ENCODE measurements at places on chromosomes 2 and 18. TPM values are rescaled to one million over a fixed set of nuclear protein-coding genes. Genes with fewer than 3 reads are reported as not detected.

DNA sequence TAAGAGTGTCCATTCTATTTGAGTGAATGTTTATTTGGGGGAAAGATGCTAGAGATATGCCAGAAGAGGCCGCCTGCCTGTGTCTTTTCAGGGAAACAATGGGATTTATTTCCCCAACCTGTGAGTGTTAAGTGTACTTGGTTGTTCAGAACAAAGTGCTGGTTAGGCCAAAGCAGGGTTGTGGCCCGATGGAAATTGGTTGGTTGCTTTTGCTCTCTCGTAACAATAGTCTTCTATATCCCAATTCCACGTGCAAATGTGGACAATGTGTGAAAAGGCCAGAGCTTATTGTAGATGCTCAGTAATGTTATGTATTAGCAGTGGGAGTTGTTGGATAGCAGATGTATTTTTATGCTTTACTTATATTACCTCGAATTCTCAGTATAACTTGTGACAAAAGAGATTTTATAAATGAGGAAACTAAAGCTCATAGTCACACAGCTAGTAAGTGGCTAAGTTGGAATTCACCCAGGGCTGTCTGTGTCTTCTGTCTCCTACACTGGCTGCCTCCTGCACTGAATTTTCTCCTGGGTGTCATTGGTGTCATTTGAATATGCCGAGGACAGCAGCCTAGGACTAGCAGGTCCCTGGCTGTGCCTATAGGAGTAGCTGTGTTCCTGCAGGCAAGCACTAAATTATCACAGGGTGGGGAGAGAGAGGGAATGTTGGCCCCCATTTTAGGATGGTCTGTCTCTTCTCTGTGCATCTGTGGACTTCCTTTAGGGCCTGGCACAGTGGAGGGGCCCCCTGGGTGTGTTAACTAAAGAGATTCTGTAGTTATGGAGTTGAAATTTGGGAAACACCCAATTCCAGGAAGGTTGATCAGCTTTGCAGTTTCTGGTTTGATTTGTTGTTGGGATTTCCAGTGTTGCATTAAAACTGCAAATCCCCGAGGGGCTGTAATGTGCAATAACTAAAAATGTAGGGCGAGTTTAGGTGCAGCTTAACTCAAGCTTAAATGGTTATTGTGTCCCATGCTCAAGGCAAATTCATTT, 21.6 kb downstream of the GPD2 start:
- DNase-seq: no peak

- no peak for DNase-seq
These were observed 237.8 kb upstream of the THSD7B start for GRCh38 chr2:136527560-136527959.

DNA sequence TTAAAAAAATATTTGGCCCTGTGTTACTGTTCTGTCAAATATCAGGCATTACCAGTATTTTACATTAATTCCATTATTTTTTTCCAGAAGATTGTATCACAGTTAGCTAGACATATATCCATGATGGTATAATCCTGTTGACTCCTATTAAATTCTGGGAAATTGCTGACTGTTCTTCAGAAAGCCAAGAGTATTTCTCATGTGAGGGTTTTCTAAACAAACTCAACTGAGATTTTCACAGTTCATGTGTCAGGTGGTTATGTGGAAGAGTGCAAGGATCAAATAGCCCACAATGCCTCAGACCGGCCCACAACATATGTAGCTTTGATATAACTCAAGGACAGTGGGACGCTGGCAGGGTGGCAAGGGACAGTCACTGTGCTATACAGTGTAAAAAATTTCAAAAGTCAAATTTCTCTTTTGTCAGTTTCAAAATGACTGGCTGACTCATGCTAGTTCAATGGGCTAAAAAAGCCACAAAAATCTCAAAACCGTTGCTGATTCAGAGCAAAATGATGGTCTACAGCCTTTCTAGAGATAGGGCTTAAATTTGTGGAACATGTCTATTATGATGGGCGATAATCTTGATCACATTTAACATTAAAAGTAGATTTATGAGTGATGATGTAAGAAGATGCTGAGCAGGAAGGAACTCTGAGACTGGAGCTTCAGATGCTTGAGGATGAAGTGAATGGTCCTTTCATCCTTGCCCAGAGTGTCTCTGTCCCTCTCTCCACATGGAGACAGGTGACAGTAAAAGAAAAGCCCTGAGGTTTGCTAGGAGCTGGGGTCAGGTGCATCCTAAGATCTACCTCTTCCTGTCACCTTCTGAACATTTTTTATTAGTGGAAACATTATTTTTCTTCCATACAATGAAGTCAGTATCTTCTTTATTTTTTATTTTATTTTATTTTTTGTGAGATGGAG, 175.8 kb upstream of the PIEZO2 start:
- DNase-seq: no peak

DNA sequence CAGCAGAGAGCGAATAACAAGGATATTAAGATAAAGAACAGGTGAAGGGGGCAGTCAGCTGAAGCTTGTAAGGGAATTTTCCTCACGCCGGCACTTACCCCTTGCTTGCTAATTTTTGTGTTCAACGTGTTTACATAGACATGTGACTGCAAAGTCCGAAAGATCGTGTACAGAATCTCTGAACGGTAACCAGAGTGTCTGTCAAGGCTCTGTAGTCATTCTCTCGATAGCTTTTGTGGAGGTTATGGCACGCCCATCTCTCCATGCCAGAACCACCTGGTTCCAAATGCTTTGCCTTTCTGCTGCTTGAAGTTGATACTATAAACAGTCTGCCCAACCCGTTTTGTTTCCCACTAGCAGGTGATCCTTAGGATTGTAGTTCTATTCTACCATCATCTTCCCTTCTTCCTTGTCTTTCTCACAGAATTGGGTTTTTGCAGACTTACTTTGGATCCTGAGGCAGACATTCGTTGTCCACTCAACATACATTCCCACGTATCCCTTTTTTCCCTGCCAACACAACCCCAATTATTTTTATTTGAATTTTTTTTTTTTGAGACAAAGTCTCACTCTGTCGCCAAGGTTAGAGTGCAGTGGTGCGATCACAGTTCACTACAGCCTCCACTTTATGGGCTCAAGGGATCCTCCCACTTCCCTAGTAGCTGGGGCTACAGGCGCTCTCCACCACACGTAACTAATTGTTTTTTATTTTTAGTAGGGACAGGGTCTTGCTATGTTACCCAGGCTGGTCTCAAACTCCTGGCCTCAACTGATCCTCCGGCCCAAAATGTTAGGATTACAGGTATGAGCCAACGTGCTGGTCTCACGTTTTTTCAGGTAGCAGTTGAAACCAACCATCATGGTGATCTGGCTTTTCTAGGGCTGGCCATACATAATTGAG, 1.3 kb upstream of the USP34 start:
- DNase-seq: peak; percentile 34

- DNase-seq: no peak
These were observed 21.4 kb upstream of the MLPH start for GRCh38 chr2:237465515-237466148.

DNA sequence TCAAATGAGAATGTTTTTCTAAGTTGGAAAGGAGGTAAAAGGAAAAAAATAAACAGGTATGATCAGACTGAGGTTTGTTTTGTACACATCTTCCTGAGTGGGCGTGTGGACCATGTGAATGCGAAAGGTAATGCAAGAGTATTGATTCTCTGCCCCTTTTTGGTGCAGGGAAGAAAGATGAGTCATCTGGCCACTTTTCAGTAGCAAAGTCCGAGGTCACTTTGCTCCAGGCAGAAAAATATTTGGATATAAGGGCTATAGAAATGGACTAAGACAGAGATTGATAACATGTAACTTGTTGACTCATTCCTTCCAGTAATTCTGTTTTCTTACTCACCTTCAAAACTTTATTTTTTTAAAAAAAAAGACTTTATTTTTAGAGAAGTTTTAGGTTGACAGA, 130.5 kb downstream of the DSEL start:
- no peak for DNase-seq

The FBXO15 gene
- total RNA-seq: 0.14 TPM

DNA sequence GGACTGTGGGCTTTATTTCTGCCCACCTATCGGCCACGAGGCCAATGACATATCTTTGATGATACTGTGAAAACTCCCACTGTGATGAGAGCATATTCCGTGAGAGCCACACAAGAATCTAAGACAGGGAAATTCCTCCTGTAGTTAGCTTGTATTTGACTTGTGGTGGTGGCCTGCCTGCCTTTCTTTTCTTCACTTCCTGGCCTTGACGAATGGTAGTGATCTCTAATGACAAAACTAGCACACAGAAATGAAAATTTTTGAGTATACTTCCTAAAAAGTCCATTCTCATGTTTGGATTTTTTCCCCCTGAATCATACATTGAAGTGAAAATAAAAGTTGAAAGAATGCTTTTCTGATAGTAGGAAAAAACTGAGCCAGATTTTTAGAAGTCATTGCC, 94.4 kb downstream of the MGAT5 start:
- DNase-seq: no peak

DNA sequence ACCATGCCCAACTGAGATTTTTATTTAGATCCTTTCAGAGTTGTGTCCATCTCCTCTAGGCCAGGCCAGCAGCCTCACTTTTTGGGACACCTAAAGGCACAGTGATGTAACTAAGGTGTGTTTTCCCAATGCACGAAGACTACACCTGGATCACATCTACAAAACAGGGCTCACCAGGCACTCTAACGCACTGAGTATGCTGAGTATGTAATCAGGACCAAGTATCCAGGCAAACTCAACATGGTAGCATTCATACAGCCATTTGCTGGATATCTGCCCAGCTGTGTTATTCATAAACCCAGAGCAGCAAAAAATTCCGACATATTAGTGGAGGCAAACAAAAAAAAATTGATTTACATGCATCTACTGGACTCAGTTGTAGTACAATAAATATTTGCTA, 33.8 kb downstream of the LPIN2 start:
- DNase-seq: no peak

DNA sequence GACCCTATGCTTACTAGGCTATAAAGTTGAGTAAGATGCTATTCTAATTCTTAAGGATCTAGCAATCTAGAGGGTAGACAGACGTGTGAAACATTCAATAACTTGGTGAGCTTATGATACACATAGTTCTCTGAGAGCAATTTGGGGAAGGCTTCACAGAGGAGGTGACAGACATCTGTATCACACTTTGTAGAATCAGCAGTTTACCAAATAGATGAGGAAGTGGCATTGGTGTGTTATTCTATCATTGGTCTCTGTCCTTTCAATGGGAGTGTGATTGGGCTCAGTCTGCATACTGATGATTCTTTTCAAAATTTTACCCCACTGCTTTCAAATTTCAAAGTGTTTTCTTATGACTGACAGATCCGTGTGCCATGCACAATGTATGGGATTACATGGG, 47.0 kb upstream of the TMEM178A start:
- DNase-seq: no peak

DNA sequence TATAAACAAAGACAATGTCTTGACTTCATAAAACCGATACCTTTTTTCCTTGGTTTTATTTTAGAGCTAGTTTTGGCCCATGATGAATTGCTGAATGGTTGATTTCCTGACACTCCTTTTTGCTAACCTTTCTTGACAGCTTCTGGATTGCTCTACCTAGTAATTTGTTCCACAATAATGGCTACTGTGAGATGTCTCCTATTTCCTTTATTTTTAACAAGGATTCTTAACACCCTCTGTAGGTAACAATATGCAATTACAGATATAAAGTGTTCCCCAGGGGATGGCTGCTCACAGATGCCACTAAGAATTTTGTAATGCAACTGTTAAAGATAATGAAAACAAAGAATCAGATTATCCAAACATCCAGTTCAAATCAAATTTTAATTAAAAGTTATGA, 100.8 kb upstream of the ATP5MC3 start:
- no peak for DNase-seq

DNA sequence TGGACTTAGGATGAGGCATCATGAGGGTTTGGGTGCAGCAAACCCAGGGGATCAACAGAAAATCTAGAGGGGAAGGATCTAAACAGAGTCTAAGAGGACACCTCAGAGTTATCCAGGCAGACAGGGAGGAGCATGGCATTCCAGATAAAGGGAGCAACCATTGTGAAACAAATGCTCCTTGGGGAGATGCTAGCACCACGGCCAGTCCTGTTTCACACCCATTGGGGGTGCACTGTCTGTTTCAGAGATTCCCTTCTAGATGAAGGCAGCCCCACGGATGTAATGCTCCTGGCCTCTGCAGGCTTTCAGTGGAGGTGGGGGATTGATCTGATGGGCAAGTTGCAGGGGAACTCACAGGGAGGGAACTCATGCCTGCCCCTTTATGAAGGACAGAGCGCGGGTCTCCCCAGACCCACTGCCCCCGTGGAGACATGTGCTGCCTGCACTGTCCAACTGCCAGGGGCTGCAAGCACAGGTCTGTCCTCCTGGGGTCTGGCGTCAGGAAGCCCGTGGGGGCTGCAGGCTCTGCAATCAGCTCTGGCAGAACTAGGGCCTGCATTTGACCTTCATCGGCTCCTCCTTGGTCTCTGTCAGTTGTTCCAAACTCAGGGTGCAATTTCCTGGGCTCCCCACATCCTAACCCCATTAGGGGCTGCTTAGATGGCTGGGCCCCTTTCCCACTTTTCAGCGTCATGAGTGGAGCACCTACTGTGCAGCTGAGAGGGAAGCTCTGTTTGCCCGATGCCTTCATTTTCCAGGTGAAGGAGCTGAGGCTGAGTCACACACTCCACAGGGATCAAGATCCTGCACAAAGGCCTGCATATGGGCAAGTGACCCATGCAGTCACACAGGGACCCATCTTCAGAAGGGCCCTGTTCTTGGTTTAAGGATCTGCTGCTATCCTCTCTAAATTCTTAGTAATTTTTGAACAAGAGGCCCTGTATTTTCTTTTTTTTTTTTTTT, 163.4 kb downstream of the ARL4C start:
- DNase-seq: no peak

DNA sequence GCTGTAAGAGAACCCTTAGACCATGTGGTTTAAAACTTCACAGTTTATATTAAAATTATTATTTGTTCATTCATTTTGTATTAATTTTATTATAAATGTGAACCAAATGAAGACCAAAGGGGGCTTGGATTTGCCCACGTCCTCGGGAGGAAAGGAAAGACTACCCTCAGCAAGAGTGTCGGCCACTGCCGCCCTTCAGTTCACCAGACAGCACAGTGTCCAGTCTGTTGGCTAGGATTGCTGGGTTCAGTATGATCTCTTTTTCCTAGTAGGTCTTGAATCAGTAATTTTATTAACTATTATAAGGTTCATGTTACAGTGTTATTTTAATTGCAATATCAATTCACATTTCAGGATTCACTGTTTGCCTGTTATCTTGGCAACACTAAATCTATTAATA, 78.2 kb upstream of the CHRNA1 start:
- no peak for DNase-seq

All from transverse colon (tissue), 4 donors.